ENCODE measurements at places on chromosomes 7 and 10.

- peak; percentile 88 for DNase-seq
These were observed 97.9 kb upstream of the IKZF1 start for GRCh38 chr7:50206453-50207250.

- peak; percentile 59 for DNase-seq
These were observed 620.4 kb downstream of the GALNT17 start for GRCh38 chr7:71752171-71752935.

- no peak for DNase-seq
These were observed 161.6 kb downstream of the PKD1L1 start for GRCh38 chr7:47786557-47787248.

- no peak for DNase-seq
These were observed 420.6 kb downstream of the PLXNA4 start for GRCh38 chr7:132155715-132156114.

GRCh38 chr7:98398567-98399372 is 2.1 kb downstream of the BAIAP2L1 start:
- DNase-seq, result no peak

GRCh38 chr10:131480861-131481260 is 169.3 kb upstream of the TCERG1L start:
- DNase-seq, result no peak

- DNase-seq, result no peak
These were observed 43.6 kb upstream of the CDK14 start for GRCh38 chr7:90552521-90552920.

GRCh38 chr7:7693881-7694280 is 24.5 kb downstream of the RPA3 start:
- no peak for DNase-seq

- DNase-seq, result no peak
These were observed 30.0 kb downstream of the PRSS2 start for GRCh38 chr7:142800699-142801260.

DNA sequence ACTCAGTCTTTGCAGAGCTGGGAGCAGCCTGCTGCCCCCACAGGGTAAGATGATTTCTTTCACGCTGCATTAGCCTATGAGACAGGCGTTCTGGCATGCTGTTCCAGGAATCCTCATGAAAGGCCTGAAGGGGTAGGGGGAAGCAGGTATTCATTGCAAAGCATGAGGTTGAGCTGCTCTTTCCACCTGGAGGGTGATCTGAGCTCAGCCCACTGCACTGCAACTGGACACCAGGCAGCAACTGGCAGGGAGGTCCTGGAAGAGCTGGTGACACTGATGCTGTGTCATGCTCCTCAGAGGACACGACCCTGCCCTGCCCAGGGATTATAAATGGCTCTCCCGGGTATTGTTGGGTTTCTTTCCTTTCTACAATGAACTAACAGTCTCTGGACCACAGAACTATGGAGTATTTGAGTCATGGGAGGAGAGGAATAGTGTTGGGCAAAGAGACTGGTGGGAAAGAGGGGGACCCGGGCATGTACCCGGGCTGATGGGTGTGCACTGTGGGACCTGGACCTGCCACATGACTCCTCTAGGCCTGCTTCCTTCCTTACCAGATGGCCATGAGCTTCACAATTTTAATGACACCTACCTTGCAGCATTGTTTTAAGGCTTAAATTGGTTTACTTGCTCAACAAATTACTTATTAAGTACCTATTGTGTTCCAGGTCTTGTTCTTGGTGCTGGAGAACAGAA is 24.3 kb downstream of the SLC25A28 start:
- DNase-seq, result no peak

- no peak for DNase-seq
These were observed 66.9 kb downstream of the SEMA3D start for GRCh38 chr7:85119934-85120333.

- no peak for DNase-seq
These were observed 30.4 kb upstream of the JAZF1 start for GRCh38 chr7:28211006-28211405.

DNA sequence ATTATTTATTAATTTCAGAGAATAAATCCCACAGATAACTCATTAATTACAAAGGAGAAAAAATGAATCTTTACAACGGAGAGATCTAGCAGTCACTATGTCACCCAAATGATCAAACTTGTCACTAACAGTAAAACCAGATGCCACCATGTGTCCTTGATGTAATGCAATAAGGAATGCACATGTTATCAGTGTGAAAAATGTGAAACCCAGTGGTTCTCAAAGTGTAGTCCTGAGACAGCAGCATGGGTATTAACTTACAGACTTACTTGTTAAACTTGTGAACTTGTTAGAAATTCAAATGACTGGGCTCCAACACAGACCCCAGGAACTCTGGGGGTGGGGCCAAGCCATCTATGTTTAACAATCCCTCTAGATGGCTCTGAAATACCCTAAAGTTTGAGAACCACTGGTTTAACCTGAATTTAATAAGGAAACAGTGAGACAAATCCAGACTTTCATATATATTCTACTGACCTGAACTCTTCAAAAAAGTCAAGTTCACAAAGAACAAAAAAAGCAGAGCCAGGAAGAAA is 77.4 kb downstream of the RNLS start:
- no peak for DNase-seq

DNA sequence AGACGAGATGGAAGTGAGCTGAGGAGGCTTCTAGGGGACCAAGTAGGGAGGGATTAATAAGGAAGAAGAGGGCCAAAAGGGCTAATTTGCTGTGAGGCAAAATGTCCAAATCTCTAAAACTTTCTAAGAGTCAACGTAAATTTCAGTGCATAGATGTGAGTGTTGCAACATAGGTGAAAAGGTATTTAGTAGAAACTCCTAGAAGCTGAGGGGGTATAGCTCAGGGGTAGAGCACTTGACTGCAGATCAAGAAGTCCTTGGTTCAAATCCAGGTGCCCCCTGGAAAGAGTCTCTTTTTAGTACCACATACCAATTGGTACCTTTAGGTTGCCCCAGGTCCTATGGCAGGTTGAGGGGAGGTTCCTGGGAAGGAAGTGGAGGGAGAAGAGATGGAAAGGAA is 48.7 kb upstream of the ZNF746 start:
- DNase-seq, result no peak

DNA sequence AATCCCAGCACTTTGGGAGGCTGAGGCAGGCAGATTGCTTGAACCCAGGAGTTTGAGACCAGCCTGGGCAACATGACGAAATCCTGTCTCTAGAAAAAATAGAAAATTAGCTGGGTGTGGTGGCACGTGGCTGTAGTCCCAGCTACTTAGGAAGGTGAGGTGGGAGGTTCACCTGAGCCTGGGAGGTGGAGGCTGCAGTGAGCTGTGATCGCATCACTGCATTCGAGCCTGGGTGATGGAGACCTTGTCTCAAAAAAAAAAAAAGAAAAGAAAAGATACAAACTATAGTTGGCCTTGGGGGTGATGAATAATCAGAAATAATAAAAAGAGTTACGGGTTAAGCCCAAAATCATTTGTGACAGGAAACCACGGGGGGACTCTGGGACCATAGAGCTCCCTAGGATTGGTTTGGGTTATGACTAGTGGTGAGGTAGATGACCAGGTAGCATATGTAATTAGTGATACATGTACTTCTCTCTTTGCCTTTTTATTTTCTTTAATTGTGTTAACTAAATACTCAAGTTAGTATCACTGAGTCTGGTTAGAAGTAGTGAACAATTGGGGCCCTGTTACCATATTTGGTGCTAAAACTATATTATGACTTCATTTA is 10.4 kb upstream of the ASCC1 start:
- no peak for DNase-seq

DNA sequence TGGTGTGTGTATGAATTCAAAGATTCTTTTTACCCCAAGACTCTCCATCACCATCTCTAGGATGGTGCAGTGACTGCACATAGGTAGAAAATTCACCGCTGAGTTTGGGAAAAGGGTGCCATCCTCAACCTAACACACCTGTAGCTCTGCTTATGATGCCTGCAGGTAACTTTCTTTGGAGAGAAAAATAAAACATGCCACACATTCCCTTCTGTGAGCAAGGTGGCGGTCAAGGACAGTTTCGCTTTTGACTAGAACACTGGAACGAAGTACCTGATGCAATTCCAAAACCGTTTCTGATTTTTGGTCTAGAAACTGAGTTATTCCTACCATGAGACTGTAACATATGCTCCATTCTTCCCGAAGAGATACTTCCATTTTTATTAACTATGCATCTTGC is 205.6 kb downstream of the FGFR2 start:
- DNase-seq, result no peak

- no peak for DNase-seq
These were observed 94.0 kb upstream of the STEAP1B start for GRCh38 chr7:22594020-22594419.

DNA sequence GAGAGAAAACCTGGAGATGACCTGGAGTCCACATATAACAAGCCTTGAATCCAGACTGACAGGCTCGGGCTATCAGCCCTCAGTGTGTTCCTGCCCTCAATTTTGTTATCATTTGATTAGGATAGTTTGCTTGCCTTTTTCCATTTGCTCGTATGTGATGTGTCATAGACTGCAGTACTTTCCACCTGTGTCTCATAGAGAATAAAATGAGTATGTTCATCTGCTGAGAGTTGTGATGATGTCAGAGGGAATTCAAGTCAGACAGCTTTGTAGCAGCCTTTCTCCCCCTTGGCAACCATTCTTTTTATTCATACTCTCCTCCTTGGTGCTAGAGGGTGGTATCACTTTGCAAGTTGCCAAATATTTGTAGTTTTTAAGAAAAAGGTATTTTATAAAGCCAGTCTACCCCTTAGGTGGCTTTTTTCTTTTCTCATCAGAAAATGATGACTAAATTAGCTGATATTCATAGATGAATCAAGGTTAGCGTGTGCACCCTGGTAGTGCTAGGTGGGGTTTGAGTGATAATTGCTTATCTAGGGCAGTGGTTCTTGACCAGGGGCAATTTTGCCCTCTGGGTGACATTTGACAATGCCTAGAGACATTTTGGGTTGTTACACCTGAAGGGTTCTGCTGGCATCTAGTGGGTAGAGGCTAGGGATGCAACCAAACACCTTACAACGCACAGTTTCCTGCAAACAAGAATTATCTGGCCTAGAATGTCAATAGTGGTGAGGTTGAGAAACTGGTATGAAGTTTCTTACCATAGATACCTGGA is 5.4 kb downstream of the SGPL1 start:
- peak; percentile 39 for DNase-seq

- no peak for DNase-seq
These were observed 197.7 kb downstream of the SNX10 start for GRCh38 chr7:26489391-26489790.

- no peak for DNase-seq
These were observed 1.1 kb downstream of the SNX13 start for GRCh38 chr7:17939211-17939605.

DNA sequence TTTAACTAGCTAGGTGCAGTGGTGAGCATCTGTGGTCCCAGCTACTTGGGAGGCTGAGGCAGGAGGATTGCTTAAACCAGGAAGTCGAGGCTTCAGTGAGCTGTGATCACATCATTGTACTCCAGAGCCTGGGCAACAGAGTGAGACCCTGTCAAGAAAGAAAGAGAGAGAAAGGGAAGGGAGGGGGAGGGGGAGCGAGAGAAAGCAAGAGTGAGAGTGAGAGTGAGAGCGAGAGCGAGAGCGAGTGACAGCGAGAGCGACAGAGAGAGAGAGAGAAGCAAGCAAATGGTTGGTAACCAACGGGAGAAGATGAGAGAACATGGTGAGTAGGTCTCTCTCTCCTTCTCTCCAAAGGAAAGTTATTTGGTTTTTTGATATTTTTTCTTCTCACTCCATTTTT is 69.8 kb upstream of the DGKI start:
- peak; percentile 10 for DNase-seq

DNA sequence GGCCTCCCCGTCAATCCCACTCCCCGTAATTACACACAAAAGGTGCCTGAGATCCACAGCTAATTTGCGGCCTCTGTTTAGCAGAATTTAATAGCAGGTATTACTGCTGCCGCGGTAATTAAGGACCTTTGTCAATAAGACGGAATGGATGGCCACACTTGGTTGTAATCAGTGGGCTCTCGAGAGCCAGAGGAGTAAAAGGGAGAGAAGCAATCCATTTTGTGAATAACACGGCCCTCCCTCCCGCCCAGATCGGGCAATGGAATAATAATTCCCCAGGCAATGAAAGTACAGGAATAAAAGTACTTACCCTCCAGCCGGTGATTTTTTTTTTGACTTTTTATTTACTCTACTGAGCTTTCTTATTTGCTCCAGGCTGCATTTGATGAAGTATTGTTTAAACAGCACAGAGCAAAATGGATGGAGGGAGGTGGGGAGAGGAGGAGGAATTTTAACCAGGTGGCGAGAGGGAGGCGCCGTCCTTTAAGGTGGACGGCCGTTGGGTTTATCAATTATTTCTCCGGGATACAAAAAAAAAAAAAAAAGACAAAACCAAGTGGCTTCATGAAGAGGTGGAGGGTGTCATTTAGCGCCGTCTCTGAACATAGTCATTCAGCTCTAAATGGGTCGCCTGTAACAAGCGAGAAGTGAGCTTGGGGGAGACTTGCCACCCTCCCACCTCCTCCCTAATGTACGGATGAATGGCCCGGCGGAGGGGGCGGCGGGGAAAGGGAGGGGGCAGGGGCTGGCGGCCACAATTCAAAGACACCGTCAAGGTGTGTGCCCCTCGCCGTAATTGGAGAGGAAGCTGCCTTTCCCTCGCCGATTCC is 120.3 kb downstream of the BUB3 start:
- DNase-seq, result no peak

DNA sequence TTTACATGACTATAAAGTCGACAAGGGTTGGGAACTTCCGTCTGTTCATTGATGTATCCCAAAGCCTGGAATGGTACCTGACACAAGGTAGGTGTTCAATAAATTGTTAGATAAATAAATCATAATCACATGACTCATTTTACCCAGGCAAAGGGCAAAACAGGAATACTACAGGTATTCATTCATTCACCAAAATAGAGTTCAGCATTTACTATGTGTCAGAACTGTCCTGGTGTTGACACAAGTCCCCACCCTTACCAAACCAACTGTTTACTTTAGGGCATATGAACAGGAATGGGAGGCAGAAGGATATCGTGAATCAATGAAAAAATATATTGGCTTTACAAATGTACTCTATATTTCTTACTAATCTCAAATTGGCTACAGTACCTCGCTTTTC is 666 bp upstream of the YAE1 start:
- no peak for DNase-seq

GRCh38 chr7:142592231-142592630 is 157.0 kb upstream of the PRSS1 start:
- DNase-seq, result no peak

- DNase-seq, result no peak
These were observed 61.9 kb downstream of the SH3PXD2A start for GRCh38 chr10:103793429-103793828.

DNA sequence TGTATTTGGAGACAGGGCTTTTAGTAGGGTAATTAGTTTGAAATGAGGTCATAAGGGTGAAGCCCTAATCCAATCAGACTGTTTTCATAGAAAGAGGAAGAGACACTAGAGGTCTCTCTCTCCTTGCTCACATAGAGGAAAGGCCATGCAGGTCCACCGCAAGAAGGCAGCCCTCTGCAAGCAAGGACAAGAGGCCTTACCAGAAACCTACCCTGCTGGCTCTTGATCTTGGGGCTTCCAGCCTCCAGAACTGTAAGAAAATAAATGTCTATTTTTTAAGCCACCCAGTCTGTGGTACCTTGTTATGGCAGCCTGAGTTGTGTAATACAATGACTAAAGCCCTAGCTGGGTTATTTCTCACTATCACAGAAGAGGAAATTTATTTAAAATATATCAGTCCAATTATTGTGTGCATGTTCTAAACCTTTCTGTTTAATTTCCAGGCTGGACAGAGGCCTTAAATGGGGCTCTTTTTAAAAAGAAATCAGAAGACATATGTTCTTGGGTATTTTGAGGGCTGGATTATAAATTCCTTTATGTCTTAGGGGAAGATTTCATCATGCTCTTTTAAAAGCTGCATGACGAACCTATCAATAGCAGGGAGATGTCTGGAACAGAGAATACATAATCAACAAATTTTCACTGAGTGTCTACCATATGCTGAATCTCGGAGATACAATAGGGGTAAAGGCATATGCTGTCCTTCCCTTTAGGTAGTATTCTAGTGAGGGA is 12.9 kb upstream of the TMEM26 start:
- DNase-seq, result no peak
